ENCODE measurements at places on chromosomes 7 and 10. TPM values are rescaled to one million over a fixed set of nuclear protein-coding genes. Genes with fewer than 3 reads are reported as not detected.

GRCh38 chr7:141227454-141227853, 153.6 kb downstream of the TMEM178B start:
- DNase-seq, result no peak

DNA sequence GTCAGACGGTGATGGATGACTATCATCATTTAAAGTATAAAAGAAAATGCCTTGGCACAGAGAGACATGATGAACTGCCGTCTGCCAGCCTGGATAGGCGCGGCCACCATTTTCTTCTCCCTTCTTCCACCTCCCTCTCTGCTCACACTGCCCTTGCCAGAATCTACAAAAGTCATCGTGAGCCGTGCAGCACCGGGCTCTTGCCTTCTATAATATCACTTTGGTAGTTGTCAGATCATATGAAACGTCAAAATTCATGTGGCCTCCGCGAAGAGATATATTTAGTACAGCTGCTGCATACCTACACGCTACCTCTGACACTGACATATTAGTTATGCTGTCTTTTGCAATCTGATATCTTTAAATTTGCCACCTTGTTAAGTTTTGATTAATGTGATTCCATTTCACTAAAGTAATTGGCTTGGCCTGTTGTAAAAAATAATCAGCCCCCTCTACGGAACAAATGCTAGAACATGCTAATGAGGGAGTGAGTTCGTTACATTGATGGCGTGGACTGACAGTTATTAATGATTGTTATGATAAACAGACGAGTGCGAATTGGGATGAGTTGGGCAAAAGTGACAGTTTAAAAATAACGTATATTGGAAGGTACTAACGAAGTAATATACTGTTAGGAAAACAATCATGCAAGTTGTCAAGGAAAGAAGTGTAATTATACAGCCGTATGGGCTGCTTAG, 214.9 kb downstream of the LRMDA start:
- no peak for DNase-seq

- DNase-seq, result no peak
These were observed 55.9 kb upstream of the PAPSS2 start for GRCh38 chr10:87603769-87604168.

DNA sequence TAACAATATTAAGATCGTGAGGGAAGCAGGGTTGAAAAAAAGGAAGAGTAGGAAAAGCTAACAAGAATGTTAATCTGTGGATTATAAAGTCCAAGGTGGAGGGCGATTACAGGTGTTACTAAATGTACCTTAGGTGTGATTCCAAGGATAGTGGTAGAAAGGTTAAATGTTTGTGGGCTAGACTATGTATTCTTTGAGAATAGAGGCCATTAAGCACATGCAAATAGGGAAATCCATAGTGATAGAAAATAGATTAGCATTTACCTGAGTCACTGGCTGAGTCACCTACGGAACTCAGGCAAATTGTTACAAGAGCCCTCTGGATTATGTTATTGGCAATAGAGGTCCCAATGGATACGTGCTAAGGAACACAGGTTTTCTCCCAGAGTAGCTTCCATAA, 9.0 kb downstream of the MGAM2 start:
- no peak for DNase-seq

DNA sequence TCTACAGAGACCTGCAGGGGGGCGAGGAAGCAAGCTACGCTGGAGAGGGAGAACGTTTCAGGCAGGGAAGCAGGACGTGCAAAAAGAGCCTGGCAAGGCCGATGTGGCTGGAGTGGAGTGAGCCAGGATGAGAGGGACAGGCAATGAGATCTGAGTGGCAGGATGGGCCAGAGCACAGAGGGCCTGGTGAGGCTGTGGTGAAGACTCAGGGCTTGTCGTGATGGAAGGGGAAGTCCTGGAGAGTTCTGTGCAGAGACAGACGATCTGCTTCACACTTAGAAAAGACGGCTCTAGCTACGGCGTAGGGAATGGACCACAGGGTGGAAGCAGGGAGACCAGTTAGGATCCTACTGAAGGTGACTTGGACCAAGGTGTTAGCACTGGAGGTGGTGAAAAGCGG, 87.0 kb downstream of the SH3PXD2A start:
- no peak for DNase-seq

- no peak for DNase-seq
These were observed 30.8 kb downstream of the OTUD1 start for GRCh38 chr10:23469596-23470237.

DNA sequence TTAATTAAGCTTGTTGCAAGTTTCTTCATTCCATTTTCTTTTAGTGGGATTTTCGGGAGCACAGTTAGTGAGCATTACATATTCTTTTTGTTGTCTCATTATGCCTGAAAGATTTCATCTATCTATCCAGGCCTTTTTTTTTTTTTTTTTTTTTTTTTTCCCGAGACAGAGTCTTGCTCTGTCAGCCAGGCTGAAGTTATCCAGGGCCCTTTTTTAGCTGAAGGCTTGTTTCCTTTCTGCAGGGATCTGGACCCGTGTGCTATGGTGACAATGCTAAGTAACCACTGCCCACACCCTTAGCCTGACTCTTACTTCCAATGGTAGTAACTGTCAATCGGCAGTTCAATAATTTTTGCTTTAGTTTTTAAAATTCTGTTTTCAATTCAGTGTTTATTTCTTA, 190.8 kb upstream of the MTPN start:
- no peak for DNase-seq

DNA sequence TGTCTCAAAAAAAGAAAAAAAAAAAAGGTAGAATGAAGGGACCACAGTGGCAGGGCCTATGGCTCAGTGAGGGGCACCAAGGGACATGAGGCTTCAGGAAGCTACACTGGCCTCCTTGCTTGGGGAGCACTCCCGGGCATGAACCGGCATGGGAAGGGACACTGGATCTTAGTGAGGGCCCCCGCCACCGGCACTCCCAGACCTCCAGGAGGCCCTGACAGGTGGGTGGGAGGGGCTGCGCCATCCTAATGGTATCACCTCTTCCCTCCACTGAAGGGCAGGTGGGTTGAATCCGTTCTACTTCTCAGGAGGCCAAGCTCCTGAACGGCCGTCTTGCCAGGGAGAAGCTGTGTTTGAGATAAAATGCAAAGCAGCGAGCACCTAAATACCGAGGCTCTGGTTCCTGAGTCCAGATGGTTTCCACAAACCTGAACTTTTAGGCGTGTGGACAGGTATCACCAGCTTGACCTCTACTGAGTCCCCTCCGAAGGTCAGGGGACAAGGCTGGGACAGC, 69.8 kb downstream of the C10orf143 start:
- DNase-seq, result no peak

DNA sequence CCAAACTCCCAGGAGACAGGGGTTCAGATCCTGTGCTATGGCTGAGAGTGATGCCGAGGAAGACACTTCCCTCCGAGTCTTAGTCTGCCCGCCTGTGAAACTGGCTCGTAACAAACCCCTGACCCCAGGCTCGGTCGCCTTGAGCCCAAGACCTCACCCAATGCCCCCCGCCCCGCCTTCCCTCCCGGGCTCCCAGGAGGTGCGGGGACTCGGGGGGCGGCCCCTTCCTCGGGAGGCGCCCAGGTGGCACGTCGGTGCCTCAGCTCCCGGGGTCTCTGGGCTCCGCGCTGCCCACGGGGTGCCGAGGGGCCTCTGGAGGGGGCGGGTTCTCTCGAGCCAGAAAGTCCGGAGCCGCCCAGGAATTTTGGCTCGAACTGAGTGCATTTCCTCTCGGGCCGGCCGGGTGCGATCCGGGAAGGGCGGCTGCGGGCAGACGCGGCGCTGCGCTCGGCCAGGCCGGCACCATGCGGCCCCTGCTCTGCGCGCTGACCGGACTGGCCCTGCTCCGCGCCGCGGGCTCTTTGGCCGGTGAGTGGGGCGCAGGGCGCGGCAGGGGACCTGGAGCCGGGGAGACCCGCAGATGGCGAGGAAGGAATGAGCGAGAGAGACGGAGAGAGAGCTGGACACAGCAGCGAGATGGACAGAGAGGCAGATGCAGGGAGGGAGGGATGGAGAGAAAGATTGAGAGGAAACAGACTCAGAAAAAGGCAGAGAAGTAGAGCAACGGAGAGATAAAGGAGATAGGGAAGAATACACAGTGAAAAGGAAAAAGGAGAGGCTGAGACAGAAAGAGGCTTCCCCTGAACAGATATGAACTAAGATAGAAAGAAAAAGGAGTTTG, at the start of gene PLAC9:
Gene PLAC9 (plus strand): TSS at position 432 of the 841 bp plus-strand sequence. CDS start 33 bp downstream, at position 465.
- no peak for DNase-seq

- DNase-seq, result no peak
These were observed 19.9 kb downstream of the ANKRD22 start for GRCh38 chr10:88831709-88832108.

DNA sequence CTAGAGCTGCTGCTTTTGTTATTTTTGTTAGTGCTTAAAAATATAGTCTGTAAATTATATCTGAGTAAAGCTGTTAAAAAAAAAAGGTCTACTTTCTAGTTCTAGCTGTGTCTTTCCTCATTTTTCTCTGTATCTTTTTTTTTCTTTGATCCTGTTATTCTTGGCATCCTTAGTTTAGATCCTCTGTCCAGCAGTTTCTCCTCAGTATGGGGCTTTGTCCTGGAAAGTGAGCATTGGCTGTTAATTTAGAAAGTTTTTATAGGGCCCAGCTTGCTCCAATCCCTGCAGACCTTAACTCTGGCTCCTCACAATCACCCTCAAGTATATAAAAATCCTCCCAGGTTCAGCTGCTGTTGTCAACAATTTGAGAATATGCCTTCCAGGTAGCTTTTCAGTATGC, 23.5 kb downstream of the DDX50 start:
- DNase-seq, result no peak

GRCh38 chr10:99832439-99832838, 50.0 kb downstream of the ABCC2 start:
- DNase-seq, result peak; percentile 61

DNA sequence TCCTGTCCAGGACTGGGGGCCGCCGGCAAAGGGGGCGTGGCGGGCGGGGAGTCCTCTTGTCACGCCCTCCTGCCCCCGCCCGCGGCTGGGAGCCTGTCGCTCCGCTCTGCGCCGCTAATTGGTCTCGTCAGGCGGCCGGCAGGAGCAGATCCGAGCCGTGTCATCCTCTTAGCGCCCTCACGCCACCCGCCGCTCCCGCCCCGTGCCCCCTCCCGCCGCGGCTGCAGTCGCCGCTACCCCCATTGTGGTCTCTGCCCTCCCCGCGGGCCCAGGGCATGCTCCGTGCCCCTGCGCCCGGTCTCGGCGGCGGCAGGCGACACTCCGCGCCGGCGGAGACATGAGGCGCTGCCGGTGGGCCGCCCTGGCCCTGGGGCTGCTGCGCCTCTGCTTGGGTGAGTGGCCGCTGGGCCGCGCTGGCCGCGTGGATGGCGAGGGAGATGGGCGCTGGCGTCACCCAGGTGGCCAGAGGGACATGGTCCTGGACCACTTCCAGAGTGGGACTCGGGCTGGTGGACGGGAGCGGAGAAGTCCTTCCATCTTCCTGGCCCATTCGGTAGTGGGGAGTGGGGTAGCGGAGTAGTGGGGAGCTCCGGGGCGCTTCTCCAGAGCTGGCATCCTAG, at the start of gene CDHR1:
Gene CDHR1 (plus strand): TSS at position 114 of the 620 bp plus-strand sequence. CDS start 224 bp downstream, at position 338.
- DNase-seq, result no peak

DNA sequence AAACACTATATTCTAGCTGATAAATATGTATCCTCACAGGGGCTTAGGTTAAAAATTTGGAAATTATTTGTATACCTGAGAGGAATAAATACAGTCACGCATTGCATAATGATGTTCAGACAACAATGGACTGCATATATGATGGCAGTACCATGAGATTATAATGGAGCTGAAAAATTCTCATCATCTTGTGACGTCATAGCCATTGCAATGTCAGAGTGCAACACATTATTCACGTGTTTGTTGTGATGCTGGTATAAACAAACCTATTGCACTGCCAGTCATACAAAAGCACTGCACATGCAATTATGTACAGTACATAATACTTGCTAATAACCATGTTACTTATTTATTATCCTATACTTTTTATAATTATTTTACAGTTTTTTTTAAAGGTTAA, 31.4 kb downstream of the STEAP1B start:
- no peak for DNase-seq

DNA sequence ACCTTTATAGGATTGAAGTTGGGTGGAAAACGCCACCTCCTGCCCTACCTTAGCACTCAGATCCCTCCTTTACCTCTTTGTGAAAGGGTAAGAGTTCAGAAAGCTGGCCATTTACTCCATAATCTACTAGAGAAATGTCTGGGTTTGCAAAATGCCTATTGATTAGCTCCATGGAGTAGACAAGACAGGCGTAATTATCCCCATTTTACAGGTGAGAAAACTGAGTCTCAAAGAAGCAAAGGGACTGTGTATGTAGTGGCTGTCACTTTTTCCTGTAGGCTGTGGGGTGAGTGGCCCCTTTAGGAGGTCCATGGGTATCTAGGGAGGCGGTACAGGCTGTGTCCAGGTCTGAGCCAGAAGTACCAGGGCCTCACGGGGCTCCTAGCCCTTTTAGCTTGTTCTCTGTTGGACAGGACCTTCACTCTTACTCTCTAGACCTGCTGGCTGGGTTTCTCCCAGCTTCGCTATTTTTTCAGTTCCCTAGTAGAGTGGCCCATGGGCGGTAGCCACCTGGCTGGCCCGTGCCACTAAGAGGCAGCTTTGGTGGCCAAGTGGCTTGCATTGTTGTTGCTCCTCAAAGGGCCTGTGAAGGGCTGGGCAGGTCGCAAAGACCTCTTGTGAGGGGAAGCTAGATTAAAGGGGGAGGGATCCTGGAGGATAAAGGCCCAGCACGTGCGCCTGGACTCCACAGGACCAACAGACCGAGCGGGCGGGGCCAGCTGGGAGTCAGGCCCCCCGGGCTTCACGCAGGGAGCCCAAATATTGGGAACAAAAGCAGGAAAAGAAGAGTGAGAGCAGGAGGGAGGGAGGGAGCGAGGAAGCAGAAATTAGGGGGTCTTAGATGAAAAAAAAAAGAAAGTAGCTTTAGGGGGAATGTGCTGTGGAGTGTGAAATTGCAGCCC, 4.7 kb upstream of the PAX2 start:
- DNase-seq, result no peak

DNA sequence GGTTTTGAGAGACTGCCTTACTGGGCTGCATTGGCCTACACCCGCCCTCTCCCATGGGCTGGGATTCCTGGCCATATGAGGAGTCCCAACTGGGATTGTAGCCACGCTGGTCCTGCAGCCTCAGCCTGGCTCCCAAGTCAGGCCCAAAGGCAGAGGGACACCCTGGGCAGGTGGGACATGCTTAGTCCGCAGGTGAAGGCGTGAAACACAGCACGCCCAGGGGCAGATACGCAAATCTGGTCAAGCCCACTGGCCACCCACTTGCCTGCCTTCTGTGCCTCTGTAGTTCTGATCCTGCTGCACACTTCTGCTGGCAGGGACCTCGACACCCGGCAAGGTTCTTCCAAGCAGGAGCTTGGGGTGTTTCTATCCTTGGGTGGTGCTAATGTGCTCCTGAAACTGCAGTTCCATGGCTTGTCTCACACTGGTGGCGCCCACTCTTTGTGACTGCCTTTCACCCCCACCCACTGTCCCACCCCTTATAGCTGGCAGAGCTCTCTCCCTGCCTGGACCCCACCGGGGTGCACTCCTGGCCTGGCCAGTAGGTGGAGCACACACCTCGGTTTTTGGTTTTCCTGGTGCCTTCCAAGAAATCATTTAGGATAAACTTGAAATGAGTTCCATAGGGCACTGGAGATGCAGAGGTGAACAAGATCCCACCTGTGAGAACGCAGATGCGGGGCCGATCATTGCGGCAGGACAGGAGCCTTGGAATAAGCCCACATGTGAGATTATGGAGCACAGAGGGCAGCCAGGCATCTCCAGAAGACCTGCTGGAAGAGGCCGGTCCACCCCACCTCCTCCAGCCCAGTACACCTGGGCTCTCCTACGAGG, 47.9 kb downstream of the MKI67 start:
- DNase-seq, result peak; percentile 50

Gene FAM25G
- not detected for total RNA-seq

Gene PTPN20
- under 0.01 TPM for total RNA-seq

Gene ELOVL3
- total RNA-seq, result 0.32 TPM

Gene PVRIG
- not detected for total RNA-seq

Gene FAM13C
- total RNA-seq, result 2.3 TPM

Gene RASA4B
- 2.3 TPM for total RNA-seq

Gene PRLHR
- total RNA-seq, result not detected

Gene TMEM213
- not detected for total RNA-seq

Data from fibroblast of villous mesenchyme (primary cell).